Regular cardiac myocyte (primary cell): ENCODE measurements at places on chromosomes 1 and 21. TPM values are rescaled to one million over a fixed set of nuclear protein-coding genes. Genes with fewer than 3 reads are reported as not detected.

SLC19A1 gene
- 3.7 and 7.5 TPM in 2 replicates for total RNA-seq

LRRC53 gene
- not detected in 2 replicates for total RNA-seq

DYNLT4 gene
- not detected in 2 replicates for total RNA-seq

UQCRHL gene
- 1.2 and 2.0 TPM in 2 replicates for total RNA-seq
